Aorta (tissue), 5 donors: ENCODE measurements at places on chromosomes 1 and 21. TPM values are rescaled to one million over a fixed set of nuclear protein-coding genes. Genes with fewer than 3 reads are reported as not detected.

- peaks cover 2% of the 10 kb centered on the region for H3K36me3 ChIP-seq
- H3K4me1 ChIP-seq: no peaks in the 10 kb centered on the region
- no peaks in the 10 kb centered on the region for H3K27me3 ChIP-seq
Measured at GRCh38 chr1:247317702-247318101, 14.0 kb downstream of the ZNF496 start.

DNA sequence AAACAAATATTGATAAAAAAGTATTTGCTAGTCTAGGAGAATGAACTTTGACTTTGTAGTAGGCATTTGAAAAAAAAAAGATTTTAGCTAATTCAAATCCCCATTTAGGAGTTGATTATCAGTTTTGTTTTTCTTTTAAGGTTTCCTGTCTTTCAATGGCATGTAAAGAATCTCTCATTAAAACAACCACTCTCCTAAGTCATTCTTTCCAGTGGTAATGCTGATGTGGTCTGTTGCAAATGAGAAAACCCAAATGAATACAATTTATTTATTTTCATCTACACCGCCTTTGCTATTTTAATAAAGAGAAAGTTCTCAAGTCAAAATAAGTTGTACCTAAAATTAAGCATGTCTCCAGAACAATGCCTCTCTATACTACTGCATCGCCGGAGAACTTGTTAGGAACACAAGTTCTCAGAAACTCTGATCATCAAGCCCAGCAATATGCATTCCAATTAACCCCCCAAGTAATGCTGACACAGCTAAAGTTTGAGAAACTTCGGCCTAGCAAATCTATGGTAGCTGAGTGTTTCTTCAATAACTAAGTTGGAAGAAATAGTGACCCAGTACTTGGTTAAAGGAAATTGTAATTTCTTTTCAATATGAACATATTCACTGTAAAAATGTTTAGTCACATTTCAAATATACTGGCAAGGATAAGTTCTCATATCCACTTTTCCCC is 255.1 kb downstream of the PTPRC start:
- no peak overlapping the region for H3K4me3 ChIP-seq
- no peak for DNase-seq
- no peaks in the 10 kb centered on the region for H3K27me3 ChIP-seq

- H3K27ac ChIP-seq: no peak overlapping the region
- H3K4me3 ChIP-seq: no peak overlapping the region
- peak; percentile 51 for DNase-seq
- no peaks in the 10 kb centered on the region for H3K4me1 ChIP-seq
- H3K27me3 ChIP-seq: no peaks in the 10 kb centered on the region
Measured at GRCh38 chr1:53620061-53620855, 118.7 kb downstream of the GLIS1 start.

Gene S100A16
- total RNA-seq: 72.8 TPM

Gene CDC42
- 211 TPM for total RNA-seq

Gene CFHR3
- 1.2 TPM for total RNA-seq

Gene HEYL
- total RNA-seq: 26.3 TPM

Gene EDARADD
- total RNA-seq: 0.58 TPM
